ENCODE measurements at places on chromosomes 5 and 9. TPM values are rescaled to one million over a fixed set of nuclear protein-coding genes. Genes with fewer than 3 reads are reported as not detected.

- DNase-seq = no peak
Observed at GRCh38 chr5:139392678-139393496, 2.0 kb downstream of the PROB1 start.

GRCh38 chr9:98611319-98611718, 97.4 kb downstream of the GABBR2 start:
- no peak for DNase-seq

GRCh38 chr5:9625286-9625685, 4.9 kb downstream of the TAS2R1 start:
- no peak for DNase-seq

DNA sequence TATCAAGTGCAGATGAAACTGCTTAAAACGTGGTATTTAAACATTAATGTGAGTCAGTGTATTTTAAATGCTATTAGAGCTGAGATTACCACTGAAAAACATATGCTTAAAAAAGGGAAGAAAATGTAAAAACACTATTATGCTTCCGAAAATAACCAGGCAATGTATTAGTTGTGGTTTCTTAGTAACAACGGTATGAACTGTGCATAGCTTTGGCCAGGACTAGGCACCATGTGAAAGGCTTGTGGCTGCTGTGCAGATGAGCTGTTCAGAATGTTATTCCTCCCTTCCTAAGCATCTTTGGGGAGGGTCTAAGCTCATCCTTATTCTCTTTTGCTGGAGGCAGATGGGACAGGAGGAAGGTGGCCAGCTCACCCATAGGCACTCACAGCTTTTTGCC, 84.9 kb downstream of the NTRK2 start:
- no peak for DNase-seq

DNA sequence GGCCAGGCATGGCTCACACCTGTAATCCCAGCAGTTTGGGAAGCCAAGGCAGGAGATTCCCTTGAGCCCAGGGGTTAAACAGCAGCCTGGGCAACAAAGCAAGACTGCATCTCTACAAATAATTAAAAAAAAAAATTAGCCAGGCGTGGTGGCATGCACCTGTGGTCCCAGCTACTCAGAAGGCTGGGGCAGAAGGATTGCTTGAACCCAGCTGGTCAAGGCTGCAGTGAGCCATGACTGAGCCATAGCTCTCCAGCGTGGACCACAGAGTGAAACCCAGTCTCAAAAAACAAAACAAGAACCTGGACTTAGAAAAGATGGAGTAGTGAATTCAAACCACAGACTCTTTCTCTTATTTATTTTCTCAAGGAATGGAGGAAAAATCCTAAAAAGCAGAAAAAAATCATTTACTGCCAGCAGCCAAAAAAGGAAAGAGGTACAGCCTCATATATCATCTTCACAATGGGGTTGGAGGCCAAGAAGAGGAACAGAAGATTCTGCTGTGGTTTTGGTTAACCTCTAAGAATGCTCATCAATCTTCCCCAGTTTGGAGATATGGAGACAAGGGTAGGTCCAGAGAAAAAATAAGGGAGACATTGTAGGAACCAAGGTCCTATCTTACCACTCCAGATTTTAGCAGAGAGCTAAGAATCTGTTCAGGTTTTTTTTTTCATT, 40.0 kb upstream of the MYO10 start:
- no peak for DNase-seq

GRCh38 chr9:135255841-135256580, 168.5 kb downstream of the OLFM1 start:
- no peak for DNase-seq

GRCh38 chr5:122702524-122702875, 72.4 kb upstream of the SNX2 start:
- DNase-seq = no peak

DNA sequence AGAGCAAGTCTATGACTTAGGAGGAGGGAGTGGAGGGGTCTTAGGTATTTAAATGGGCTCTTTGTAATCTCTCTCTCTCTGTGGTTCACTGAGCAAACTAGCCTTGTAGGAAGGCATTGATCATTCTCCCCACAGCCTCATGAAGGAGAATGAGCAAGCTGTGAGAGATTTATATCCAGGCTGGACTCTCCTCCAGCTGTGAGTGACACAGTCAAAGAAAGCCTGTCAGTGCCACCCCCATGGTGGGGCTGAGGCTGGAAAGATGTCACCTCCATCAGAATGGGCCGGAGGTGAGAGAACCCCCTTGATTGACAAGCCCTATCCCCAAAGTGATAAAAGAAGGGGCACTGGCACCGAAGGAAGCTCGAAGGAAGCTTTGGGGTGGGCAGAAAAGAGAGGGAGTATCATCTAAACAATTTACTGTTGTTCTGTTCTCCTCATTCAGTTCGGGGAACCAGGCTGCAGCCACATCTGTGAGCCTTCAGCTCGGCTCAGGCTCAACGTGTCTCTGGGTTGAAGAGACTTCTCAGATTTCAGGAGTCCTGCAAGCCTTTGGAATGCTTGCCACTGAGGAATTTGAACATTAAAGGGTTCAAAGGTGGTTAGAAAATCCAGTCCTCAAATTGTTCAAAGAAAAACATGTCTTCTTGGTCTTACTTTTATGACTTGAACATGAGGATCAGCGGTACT, 538.2 kb upstream of the ZNF462 start:
- no peak for DNase-seq

GRCh38 chr9:89204801-89205200, 26.2 kb upstream of the SHC3 start:
- DNase-seq = no peak

DNA sequence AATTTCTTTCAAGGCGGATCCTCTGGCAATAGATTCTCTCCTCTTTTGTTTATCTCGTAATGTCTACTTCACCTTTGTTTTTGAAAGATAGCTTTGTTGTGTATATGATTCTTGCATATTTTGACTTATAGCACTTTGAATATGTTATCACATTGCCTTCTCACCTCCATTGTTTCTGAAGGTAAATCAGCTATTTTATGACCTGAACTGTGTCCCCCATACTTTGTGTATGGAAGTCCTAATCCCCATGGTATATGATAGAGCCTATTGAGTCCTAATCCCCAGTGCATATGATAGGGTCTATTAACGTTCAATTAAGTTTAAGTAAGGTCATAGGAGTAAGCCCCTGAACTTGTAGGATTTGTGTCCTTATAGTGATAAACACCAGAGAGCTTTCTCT, 910.2 kb upstream of the NUDT12 start:
- DNase-seq = no peak

DNA sequence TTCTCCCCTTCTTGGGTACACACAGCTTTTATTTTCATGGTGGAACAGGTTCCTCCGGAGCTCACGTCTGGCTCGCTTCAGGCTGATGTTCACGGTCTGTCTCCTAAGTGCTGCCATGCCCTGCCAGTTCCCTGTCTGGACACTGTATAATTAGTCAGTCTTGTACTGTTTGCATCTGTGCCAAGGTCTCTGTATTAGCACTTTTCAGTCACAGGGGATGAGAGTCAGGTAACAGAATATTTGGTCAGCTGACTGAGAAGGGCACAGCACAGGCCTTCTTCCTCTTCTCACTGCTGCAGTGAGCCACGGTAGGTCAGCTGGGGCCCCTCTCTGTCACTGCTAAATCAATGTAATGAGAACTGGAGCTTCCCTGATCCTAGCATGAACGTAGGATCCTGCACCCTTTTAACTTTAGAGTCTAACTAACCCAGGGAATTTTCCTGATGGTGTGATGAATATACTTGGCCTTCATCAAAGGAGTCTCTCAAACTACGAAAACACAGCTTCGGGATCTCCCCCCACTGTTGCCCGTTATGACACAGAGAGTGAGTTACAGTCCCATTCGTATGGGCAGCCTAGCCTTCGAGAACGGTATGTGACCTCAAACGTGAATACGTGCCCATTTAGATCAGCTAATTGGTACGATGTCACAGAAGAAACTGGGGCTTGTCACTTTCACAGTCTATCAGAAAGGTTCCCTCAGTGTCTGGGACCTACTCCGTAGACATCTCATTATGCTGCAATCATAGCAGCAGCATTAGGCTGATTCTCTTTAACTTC, 354.1 kb upstream of the RFX3 start:
- no peak for DNase-seq

DNA sequence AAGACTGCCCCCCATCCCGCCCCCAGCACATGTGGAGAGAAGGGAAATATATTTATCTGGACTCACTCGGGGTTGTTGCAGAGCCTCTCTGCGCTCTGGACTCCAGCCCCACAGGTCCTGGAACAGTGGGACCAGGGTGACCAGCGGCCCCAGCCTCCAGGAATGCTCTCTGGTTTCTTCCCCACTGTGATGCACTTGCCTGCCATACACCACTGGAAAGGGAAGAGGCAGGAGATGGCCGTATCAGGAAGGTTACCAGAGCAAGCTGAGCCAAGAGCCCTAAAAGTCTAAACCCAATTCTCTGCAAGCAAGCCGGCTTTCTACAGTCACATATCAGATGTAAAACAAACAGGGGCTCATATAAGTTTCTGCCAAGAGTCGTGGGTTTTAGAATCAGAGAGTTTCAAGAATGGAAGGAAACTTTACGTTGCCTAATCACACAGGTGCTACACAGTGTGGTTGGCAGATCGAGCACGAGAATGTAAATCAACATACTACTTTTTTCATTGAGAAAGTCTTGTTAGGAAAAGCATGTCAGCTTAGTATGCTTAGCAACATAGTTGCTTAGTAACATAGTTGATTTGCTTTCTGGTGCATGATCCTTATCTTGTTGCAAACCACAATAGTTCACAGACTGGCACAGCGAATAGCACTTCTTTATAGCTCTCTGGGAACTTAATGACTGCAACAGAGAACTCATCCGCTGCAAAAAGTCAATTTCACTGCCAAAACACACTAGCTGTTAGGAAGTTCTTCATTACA, 201.2 kb downstream of the TARS1 start:
- no peak for DNase-seq

GRCh38 chr5:61023131-61023530, 78.1 kb downstream of the NDUFAF2 start:
- DNase-seq = no peak

DNA sequence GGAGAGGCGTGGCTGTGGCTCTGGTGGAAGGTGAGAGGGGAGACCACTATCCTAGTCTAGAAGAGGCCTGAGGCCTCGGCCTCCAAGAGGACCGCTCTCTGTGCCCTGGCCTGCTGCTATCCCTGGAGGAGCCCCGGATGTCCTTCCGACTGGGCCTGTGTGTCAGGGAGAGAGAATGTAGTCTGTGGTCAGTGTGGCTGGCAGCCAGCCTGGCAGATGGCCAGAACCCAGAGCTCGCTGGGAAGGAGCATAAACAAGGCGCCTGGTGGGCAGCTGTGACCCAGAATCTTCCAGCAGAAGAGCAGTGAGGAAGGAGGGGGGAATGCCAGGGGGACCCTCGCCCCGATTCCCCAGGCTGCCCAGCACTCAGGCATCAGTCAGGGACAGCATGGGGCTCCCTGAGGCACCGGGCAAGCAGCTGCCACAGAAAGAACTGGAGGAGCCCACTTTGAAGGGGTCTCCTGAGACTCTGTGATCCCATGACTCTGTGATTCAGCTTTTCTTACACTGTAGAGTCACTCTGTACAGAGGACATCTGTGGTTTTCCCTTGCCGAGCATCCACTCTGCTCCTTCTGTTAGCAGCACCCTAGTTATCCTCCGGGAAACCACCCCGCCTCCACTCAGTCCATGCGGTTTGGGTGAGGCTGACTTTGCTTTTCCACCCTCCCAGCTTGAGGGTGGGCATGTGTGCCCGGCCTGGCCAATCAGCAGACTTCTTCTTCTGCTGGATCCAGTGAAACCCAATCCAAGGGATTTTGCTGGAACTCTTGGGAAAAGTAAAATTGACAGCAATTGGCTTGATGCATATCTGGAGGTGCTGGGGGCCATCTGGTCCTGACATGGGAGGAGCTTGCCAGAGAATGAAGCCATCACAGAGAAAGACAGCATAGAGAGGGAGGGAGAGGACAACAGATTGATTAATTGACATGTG, 46.2 kb upstream of the PWWP2A start:
- DNase-seq = no peak

DNA sequence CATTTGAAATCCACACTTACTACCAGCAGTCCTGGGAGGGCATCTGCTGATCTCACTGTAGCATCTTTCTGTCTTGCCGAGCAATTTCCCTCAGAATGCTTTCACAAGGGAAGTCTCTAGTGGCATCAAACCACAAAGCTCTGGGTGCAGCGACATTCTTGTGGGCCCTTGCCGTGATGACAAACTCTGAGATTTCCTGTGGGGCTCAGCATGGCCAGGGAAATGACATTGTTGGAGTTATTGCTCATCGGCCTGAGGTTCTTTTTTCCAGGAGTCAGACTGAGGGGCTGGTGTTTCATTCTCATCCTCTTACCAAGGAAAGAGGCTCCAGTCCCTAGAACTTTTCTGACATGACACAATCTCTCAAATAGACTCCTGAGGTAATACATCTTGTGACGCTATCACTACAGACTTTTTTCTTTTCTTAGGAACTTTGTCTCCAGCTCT, 51.4 kb downstream of the PFDN1 start:
- DNase-seq = no peak

- DNase-seq = no peak
Observed at GRCh38 chr5:427415-428087, 15.4 kb upstream of the EXOC3 start.

DNA sequence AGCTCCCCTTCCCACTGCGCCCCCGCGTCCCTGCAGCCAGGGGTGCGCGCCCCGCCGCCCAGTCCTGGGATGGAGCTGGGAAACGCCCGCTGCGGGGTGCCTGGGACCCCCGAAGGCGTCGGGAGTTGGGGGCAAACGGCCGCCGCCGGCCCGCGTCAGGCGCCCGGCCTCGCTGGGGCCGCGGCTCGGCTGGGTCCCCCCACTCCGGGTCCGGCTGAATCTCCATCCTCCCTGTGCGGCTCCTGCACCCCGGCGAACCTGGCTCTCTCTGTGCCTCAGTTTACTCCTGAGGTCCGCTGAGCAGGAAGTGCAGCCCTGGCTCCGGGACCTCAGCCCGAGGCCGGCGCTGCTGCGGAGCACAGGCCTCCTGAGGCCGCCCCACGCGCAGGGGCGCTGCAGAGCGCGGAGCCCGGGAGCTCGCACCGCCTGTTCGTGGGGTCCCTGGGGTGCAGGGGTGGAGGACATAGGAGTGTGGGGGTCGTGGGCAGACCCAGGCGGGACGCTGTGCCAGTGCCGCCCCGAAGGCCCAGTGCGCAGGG, 13.9 kb upstream of the TMEM250 start:
- DNase-seq = no peak

- no peak for DNase-seq
Observed at GRCh38 chr5:150112201-150113046, 26.1 kb upstream of the CSF1R start.

- no peak for DNase-seq
Observed at GRCh38 chr5:135880278-135880677, 15.4 kb downstream of the IL9 start.

- no peak for DNase-seq
Observed at GRCh38 chr9:5840788-5841187, 7.9 kb upstream of the ERMP1 start.

Gene APC
- 33.5 TPM for polyA plus RNA-seq

Gene ARAP3
- 17.6 TPM for polyA plus RNA-seq

Gene SLC6A3
- polyA plus RNA-seq = 0.56 TPM

Gene MYO10
- 44.6 TPM for polyA plus RNA-seq

Gene CER1
- 0.11 TPM for polyA plus RNA-seq

Gene CAMK2A
- polyA plus RNA-seq = 4.3 TPM

Gene HTR1A
- not detected for polyA plus RNA-seq

Gene GRIA1
- polyA plus RNA-seq = 0.97 TPM

Gene LHX6
- 3.6 TPM for polyA plus RNA-seq

Gene CDH18
- polyA plus RNA-seq = 0.84 TPM

Gene DRD1
- polyA plus RNA-seq = not detected
